ENCODE measurements at places on chromosomes 1 and 21. TPM values are rescaled to one million over a fixed set of nuclear protein-coding genes. Genes with fewer than 3 reads are reported as not detected.

GRCh38 chr21:15616864-15617574, 112.8 kb upstream of the USP25 start:
- DNase-seq: no peak

GRCh38 chr1:185244015-185244747, 72.9 kb downstream of the IVNS1ABP start:
- no peak for DNase-seq

- DNase-seq: peak; percentile 49
Observed at GRCh38 chr1:228416217-228416933, at the start of gene TRIM17. TRIM17 (minus strand) TSS chr1:228416861; CDS start chr1:228415072, 1,789 bp downstream.

Gene GSTM5
- total RNA-seq: 2.6 TPM

GRCh38 chr1:69700770-69701169, 133.0 kb downstream of the LRRC7 start:
- no peak for DNase-seq

GRCh38 chr1:17460219-17460618, 20.7 kb upstream of the RCC2 start:
- no peak for DNase-seq

Measured in left ventricle myocardium superior (tissue), 1 donor.